ENCODE measurements at places on chromosomes 1 and 21.

GRCh38 chr21:26850116-26850643, 5.0 kb upstream of the ADAMTS1 start:
- no peak for DNase-seq

DNA sequence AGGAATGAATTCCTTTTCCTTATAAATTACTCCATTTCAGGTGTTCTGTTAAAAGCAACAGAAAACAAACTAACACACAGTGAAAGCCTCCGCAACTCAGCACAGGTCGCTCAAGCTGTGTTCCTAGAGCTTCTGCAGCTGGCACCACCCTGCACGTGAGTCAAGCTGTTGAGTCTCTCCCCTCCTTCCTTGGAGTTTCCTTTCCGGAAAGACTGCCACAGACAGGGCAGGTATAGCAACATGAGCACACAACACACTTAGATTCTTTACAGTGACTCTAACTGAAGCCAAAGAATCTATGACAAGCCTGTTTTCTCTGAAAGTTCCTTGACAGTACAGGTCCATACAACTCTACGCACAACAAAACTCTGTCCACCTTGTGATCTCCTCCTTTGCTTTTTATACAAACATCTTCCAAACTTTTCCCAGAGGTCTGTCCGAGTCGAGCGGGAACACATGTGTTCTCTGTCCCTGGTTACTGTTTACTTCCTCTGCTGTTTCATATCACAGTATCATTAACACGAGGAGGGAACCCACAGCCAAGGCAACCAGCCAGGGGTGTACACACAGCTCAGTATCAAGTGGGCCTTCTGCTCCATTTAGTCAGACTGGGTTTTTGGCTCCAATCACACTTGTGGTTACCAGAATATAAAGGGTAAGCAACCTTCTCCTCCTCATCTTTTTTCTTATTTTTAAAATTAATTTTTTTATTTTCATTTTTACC, 38.7 kb upstream of the DESI2 start:
- DNase-seq = no peak

DNA sequence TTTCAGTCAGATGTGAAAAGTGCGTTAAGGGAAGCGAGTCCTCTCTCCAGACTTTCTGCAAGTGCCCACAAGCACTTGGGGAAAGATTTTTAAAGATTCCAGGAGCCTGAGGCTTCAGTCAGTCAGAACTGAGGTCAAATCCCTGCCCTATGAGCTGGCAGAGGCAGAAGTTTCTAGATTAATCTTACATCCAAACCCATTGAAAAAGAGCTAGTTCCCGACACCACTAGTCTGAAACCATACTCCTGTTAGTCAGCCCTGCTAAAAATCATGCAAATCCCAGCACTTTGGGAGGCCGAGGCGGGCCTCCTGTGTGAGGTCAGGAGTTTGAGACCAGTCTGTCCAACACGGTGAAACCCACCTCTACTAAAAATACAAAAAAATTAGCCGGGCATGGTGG, 21.0 kb downstream of the RSPH1 start:
- DNase-seq = no peak

- DNase-seq = no peak
These were observed 18.7 kb downstream of the UBL4B start for GRCh38 chr1:110130989-110131388.

- no peak for DNase-seq
These were observed 206.8 kb downstream of the ST6GALNAC3 start for GRCh38 chr1:76281306-76281705.

GRCh38 chr1:111179968-111180533, 20.4 kb downstream of the DENND2D start:
- no peak for DNase-seq

GRCh38 chr1:164699815-164700491, 141.0 kb downstream of the PBX1 start:
- DNase-seq = no peak

DNA sequence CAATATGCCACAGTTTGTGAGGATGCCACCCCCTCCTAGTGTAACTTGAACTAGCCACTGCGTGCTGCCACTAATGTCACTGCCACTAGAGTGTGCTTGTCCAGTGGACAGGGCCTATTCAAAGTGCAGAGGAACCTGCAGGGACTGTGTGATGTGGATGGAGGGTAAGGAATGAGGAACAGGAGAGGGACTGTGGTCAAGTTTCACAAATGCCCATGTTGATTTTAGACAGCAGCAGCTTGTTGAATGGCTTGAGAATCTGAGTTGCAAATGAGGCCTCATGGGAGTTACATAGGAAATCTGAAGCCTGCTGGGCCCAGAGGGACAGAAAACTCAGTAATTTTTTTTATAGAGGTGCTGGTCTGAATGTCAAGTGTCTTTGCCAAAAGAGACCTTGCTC, 112.3 kb downstream of the HHAT start:
- DNase-seq = no peak

GRCh38 chr1:247317702-247318101, 14.0 kb downstream of the ZNF496 start:
- no peak for DNase-seq

DNA sequence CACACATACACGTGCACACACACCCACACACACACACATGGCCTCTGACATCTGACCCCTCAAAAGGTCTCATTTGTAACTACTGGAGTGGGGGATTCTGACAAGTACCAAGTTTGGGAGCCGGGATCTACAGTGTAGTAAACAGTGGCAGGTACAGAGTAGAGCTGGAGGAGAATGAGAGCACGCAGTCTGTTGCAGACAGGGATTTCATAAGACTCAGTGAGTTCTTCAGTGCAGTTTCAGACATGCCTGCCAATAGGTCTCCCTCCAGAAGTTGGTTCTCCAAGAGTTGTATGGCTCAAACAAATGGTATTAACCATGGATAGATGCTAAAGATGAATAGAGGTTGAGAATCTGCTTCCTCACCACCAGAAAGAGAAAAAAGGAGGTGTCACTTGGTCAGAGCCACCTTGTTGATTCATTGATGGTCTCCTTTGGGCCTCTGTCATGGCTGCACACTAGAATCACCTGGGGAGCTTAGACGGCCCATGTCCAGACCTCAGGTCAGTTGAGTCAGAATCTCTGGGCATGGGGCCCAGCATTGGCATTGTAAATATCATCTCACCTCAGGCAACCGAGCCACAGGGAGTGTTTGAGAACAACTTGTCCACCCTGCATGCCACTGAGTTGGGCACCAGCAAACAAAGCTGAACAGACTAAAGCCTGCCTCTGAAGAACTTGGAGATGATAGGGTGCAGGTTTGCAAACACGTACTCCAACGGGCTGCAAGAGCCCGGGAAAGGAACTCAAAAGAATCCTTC, 122.1 kb downstream of the EDEM3 start:
- DNase-seq = no peak

GRCh38 chr1:114828251-114828650, 26.4 kb upstream of the SYCP1 start:
- no peak for DNase-seq

DNA sequence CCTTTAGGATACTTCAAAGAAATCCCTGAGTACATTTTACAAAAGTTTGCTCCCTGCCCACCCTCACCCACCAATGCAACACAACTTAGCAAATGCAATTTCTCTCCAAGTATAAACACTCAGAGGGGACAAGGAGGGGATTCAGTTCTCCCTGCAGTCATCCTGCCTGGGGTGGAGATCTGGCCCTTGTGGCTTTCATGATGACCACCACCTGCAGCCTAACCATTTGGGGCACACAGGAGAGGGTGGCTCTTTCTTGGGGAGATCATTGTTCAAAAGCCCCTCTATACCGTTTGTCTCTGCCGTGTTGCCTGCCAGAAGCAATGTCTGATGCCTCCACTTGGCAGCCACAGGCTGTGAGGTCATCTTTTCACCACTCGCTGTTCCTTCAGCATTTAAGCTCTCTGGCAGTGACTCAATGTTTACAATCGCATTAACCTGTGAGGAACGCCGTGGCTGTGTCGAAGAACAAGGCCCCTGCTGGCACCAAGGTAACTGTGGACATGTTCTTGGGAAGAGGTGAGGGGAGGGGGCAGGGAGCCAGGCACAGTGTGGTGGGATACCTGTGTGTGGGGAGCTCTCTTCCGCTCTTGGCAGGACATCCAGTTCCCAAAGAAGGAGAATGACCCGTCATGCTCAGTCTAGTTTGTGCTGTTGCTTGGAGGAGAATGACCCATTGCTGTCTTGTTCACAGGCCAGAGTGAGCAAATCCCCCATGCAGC, 103.9 kb upstream of the DUSP10 start:
- no peak for DNase-seq

DNA sequence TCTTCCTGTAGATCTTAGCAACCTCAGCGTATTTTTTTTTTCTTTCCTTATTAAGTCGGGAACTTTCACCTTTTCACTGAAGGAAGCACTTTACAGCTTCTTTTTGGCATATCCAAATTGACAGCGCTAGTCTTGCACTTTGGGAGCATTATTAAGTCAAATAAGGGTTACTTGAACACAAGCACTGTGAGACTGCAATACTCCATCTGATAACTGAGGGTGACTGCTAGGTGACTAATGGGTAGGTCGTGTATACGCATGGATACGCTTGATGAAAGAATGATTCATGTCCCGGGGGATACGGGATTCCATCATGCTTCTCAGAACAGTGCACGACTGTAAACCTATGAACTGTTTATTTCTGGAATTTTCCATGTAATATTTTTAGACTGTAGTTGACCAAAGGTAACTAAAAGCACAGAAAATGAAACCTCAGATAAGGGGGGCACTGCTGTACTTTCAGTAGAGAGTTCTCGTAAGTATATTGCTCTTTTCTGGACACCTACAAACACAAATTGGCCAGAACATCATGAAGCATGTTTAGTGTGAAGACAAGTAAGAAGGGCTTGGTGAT, 364.7 kb downstream of the SMYD3 start:
- DNase-seq = no peak

GRCh38 chr1:177517546-177517945, 346.8 kb downstream of the BRINP2 start:
- no peak for DNase-seq

DNA sequence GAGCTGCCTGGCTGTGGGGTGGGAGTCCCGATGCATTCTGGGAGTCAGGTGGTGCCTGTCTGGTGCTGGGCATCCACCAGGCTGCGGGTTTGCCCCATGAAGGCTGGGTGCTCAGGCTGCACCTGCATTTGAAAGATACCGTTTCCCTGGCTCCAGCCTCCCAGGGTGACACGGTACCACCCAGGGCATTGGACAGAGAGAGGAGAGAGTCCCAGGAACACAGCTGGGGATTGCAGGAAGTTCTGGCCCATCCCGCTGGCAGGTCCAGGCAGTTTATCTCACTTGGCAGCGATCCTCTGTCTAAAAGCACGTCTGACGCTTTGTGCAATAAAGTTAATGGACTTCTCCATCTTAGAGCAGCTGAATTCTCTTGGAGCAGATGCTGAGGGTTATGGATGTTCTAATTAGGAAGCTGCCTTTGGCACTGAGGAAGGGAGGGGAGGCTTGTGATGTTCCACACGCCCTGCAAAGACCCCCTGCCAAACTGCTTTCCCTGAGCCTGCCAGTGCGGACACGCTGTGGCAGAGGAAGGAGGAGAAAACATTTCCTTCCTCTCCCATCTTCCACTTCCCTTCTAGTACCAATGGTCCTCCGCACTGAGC, 246.9 kb downstream of the GRIK3 start:
- DNase-seq = no peak

DNA sequence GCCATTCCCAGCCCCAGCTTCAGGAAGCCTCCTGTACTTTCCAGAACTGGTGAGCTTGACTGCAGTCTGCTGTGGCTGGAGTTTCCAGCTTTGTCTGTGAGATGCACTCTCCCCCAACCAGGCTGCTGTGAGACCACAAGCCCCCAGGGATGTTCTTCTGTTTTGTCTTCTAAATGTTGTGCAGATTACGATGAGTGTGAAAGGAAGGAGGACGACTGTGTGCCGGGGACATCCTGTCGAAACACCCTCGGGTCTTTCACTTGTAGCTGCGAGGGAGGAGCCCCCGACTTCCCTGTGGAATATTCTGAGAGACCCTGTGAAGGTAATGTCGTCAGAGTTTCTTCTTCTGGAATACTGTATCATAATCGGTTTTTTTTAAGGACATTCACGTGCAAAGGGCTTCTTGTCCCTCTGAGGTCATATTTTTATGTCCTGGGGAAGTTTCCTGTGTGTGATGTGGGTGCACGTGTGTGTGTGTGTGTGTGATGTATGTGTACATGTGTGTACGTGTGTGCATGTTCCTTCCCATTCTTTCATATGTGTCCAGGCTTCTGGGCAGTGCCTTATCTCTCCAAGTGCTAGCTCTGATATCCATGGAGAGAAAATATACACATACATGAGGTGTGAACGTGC, 49.9 kb downstream of the UMODL1 start:
- no peak for DNase-seq

DNA sequence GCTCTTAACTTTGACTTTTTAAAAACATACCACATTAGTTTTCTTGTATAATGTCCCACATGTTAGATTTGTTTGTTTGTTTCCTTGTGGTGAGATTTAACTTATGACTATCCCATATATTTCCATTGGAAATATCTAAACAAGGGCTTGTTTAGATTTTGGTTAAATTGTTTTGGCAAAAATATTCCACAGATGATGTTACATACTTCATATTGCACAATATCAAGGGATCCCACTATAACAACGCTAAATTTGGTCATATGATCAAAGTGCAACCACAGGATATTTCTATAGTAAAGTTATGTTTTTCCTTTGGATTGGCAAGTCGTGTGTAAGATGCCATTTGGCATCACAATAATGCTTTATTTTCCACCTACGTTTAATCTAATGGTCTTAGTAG, 396.7 kb downstream of the TGFB2 start:
- no peak for DNase-seq
